ENCODE measurements at places on chromosomes 7 and 10. TPM values are rescaled to one million over a fixed set of nuclear protein-coding genes. Genes with fewer than 3 reads are reported as not detected.

GRCh38 chr10:69142983-69143382 is 19.0 kb downstream of the VPS26A start:
- no peak for DNase-seq

GRCh38 chr10:119256030-119256429 is 48.7 kb downstream of the GRK5 start:
- DNase-seq = no peak

DNA sequence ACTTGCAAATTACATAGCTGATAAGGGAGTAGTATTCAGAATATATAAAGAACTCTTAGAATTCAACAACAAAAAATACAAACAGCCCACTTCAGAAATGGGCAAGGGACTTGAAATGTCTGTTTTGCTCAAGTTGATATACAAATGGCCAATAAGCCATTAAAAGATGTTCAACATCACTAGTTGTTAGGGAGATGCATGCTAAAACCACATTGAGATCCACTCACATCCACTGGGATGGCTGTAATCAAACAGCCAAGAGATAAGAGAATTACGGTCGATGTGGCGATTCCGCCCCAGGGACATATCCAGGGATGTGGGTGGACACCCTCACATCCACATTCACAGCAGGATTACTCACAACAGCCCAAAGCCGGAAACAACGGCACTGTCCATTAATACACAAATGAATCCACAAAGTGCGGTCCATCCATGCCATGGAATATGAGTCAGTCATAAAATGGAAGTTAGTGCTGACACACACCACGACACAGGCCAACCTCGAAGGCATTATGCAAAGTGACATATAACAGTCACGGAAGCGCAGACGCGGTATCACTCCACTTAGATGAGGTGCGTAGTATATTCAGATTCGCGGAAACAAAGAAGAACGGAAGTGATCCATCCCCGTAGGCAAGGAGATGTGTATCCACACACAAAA is 227.8 kb downstream of the DNAJB6 start:
- no peak for DNase-seq

DNA sequence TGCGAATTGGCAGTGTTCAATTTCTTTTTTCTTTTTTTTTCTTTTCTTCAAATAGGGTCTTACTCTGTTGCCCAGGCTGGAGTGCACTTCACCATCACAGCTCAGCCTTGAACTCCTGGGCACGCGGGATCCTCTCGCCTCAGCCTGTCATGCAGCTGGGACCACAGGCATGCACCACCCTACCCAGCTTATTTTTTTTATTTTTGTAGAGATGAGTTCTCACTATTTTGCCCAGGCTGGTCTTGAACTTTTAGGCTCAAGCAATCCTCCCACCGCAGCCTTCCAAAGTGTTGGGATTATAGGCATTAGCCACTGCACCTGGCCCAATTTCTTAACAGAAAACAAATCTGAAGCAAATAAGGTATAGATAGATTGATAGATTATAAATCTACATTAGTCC is 69.3 kb downstream of the SKIDA1 start:
- no peak for DNase-seq

- DNase-seq = no peak
These were observed 130.6 kb downstream of the ATXN7L1 start for GRCh38 chr7:105745681-105746330.

GRCh38 chr10:25457552-25457951 is 282.8 kb downstream of the GPR158 start:
- no peak for DNase-seq

GRCh38 chr7:4878336-4879335 is 4.9 kb downstream of the RADIL start:
- peak; percentile 28 for DNase-seq

DNA sequence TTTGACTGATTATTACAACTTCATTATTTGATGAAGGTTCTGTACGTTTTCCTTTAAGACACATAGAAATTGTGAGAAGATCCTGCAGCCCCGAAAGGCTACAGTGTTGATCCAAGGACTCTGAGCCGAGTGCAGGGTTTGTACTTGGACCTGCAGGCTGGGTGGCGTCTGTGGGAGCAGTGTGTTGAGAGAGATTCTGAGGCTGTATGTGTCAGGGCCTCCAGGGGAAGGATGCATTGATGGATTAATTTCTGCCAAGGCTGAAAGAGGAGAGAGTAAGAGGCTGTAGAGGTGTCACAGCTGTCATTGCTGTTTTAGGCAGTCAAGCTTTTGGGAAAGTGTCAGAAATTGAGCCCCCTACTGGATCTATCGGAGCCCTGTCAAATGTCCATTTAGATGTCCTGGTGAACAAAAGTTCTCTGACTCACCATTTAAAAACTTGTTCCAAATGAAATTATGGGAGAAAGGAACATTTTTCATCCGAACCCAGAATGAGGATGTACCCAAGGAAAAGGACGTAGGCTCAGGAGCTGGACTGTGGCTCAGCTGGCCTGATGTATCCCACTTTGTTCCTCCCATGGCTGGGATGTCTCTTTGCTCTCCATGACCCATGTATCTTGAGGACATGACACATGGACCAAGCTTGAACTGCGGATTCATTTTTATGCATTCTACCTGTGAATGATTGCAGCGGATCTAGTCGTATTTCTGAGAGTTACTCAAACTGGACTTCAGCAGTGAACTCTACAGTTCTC is 102.2 kb downstream of the TCF7L2 start:
- no peak for DNase-seq

DNA sequence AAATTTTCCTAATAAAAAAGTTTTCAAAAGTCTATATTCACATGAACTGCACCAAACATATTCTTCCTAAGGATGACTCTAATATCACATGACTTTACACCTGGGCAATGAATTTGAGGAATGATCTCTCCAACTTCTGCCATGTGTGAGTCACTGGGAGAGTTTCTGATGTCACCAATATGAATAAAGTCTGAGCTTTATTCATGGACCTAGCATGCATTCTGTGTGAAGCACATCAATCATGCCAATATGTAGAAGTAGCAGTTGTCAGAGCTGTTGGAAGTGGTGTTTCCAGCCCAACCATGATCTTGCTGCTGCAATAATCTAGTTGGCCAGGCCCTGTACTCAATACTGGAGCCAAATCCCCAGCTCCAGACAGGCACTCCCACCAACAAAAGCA is 91.7 kb upstream of the IFRD1 start:
- no peak for DNase-seq

DNA sequence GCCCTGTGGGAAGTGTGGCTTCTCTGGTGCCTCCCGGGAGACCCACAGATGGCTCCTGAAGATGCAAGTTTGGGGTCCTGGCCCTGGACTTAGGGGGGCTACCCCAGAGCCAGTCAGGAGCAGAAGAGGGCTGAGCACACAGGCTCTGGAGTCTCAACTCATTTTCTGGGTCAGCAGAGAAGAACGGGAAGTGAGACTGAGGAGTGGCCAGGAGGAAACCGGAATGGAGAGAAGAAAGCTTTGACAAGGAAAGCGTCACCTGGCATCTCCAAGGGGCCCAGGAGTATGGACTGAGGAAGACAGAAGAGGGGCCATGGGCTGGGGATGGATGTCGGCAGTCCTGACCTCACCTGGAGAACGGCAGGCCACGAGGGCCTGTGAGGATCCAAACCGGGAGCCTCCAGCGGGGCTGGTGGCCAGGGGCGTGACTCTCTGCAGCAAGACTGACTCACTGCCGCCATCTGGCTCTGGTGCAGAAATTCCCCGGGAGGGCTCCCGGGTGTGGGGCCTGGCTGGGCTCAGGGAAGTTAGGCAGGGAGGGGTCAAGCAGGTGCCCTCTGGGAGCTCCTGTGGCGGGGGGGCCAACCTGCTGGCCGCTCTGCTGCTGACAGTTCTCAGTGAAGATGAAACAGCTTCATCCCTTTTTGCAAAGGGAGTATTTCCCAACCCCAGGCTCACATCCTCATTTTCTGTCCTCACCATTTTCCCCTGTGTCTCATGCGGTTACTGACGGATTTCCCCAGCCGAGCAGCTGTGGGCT is 23.6 kb downstream of the DAGLB start:
- DNase-seq = no peak

- DNase-seq = no peak
These were observed 4.2 kb upstream of the ADAM12 start for GRCh38 chr10:126392469-126392868.

GRCh38 chr10:20088061-20088701 is 271.9 kb downstream of the PLXDC2 start:
- no peak for DNase-seq

DNA sequence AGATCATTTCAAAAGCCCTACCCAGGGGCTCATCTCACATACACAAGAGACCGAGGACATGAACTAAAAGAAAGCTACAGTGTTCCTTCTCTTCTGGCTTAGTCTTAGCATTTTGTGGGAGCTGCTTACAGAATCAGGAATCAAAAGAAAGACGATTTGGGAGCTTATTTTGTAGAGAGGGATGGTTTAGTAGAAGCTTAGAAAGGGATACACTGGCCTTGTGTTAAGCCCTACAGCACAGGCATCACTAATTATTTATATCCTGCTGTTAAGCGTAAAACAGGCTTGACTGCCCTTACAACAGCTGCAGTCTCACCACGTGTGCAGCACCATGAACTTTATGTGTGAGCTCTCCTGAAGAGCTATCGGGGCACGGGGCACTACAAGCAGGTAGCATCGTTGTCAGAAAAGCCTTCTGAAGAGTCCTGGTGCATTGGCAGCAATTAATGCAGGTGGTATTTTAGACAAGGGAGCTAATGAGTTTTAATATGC is 798.3 kb downstream of the NXPH1 start:
- no peak for DNase-seq

GRCh38 chr7:126659124-126659523 is 593.6 kb downstream of the GRM8 start:
- no peak for DNase-seq

- DNase-seq = no peak
These were observed 305.0 kb upstream of the ZNF32 start for GRCh38 chr10:43953672-43954071.

DNA sequence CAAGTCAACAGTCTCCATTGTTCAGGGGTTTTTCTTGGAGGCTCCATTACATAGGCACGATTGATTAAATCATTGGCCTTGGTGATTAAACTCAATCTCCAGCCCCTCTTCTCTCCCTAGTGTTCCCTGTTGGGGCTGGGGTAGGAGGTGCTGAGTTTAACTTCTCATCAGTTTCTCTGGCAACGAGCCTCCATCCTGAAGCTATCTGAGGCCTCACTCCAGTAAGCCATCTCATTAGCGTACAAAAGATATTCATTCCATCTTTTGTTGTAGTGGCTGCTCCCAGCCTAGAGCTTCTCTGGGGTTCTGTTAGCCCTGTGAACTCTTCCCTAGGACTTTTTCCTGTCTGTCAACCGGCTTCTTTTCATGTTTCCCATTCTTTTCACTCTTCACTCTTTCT is 11.6 kb downstream of the TYW1 start:
- DNase-seq = no peak

GRCh38 chr10:3714531-3714930 is 70.5 kb downstream of the KLF6 start:
- no peak for DNase-seq

DNA sequence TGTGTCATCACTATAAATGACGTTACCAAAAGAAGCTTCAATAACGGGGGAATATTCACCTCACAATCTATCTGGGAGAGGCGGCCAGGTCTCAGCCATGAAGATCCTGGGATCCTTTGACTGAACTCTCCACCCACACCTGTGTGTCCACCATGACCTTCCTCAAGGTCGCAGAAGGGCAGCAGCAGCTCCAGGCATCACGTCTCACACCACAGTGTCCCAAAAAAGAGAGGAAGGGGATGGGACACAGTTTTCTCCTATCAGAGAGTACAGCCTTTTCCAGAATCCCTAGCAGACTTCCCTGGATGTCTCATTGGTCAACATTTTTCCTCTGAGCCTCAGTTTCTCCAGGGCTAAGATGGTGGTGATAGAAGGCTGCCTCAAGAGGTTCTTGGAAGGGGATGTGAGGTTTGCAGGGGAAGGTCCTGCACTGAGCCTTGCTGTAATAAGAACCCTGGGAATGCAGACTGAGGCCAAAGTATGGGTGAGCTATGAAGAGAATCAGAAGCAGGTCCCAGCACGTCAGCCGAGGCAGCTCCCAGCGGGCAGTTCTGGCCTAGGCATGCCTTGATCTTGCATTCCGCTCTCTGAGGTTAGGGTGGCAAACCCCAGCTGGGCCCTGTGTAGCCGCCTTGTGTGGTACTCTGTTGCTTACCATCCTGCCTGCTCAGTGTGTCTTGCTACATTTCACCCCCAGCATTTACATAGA is 63.8 kb downstream of the COL26A1 start:
- no peak for DNase-seq

The RSPH10B gene
- 4.1 TPM for total RNA-seq

The TDRD1 gene
- 0.45 TPM for total RNA-seq

The C10orf105 gene
- total RNA-seq = 1.00 TPM

The CASP2 gene
- total RNA-seq = 23.5 TPM

The NEUROG3 gene
- not detected for total RNA-seq

The KCNH2 gene
- 14.2 TPM for total RNA-seq

The ZMIZ1 gene
- total RNA-seq = 53.4 TPM

The PRLHR gene
- 0.36 TPM for total RNA-seq
